Esophagus muscularis mucosa (tissue), 4 donors: ENCODE measurements at places on chromosomes 11 and 22. TPM values are rescaled to one million over a fixed set of nuclear protein-coding genes. Genes with fewer than 3 reads are reported as not detected.

DNA sequence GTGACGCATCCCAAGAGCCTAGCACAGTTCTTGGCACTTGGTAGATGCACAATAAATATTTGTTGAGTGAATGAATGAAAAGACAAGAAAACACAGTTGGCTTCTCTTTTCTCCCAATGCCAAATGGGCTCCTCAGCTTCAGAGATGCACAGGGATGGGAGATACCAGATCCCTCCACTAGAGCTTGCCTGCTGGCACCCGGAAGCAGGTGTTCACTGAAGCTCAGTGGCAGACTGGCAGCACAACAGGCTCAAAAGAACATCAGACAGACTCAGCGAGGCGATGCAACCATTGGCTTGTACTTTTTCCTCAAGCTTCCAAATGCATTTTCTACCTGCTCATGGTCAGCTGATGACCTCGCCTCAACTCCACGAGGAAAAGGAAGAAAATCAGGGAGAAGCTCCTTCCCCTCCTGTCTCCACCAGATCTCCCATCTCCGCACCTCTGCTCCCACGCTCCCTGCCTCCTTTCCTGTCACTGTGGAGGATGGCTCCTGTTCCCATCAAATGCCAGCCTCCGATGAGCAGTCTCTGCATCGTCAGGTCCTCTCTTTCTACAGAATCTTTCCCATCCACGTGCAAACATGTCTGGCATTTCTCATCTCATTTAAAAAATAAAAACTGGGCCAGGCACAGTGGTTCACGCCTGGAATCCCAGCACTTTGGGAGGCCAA, 5.8 kb downstream of the RAPSN start:
- no peak for DNase-seq

GRCh38 chr11:64802370-64803157, 450 bp downstream of the MAP4K2 start:
- DNase-seq = no peak

GRCh38 chr11:109940816-109941215, 152.4 kb upstream of the ZC3H12C start:
- no peak for DNase-seq

GRCh38 chr22:27846910-27847309, 45.4 kb upstream of the MN1 start:
- DNase-seq = no peak

The LARGE1 gene
- 29.9 TPM for total RNA-seq

The AMPD3 gene
- 7.5 TPM for total RNA-seq

The FAM118B gene
- total RNA-seq = 19.6 TPM

The CATSPERZ gene
- 0.80 TPM for total RNA-seq

The RGL4 gene
- total RNA-seq = not detected
